Stromal cell of bone marrow (primary cell): ENCODE measurements at places on chromosomes 7 and 10.

GRCh38 chr10:62175251-62175650 is 93.4 kb downstream of the RTKN2 start:
- DNase-seq = no peak

GRCh38 chr10:130560116-130560515 is 423.9 kb downstream of the GLRX3 start:
- no peak for DNase-seq

GRCh38 chr10:69846293-69846921 is 44.7 kb downstream of the COL13A1 start:
- no peak for DNase-seq

- no peak for DNase-seq
Observed at GRCh38 chr7:5470167-5470532, 46.5 kb upstream of the TNRC18 start.

- DNase-seq = no peak
Observed at GRCh38 chr10:73816917-73817729, 5.7 kb upstream of the NDST2 start.

DNA sequence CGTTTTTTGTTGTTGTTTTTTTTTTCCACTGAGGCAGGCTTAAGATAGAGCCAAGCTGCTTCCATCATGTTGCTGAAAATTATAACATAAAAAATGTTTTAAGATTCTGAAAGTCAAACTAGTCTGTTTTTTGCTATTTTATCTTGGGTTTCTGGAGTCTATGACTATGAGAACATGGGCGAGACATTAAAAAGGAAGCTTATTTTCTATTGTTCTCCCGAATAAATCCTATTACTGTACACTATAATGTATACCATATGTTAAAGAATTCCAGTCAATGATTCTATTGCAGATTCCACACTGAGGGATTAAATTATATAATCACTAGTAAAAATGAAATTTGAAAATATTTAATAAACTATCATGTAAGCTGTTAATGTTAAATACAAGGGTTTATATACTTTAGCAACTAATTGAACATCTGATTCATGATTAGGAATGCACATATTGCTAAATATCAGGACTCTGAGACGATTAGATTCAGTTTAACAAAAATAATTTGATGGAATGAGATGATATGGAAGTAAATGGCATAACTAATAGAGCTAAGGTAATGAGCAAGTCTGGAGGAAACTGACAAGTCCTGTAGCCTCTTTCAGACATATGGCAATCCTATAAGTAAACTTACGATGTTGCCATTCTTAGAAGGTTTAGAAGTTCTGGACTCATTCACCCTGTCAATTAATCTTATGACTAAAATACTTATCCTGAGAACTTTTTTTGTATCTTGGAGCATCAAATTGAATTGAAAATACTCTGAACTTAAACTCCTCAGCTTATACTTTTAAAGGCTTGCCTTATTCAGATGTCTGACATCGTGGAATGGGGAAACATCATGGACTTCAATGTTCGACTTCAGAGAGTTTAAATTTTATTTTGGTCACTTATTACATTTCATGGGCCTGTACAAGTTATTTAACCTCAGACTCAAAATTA is 294.8 kb upstream of the DGKB start:
- no peak for DNase-seq

DNA sequence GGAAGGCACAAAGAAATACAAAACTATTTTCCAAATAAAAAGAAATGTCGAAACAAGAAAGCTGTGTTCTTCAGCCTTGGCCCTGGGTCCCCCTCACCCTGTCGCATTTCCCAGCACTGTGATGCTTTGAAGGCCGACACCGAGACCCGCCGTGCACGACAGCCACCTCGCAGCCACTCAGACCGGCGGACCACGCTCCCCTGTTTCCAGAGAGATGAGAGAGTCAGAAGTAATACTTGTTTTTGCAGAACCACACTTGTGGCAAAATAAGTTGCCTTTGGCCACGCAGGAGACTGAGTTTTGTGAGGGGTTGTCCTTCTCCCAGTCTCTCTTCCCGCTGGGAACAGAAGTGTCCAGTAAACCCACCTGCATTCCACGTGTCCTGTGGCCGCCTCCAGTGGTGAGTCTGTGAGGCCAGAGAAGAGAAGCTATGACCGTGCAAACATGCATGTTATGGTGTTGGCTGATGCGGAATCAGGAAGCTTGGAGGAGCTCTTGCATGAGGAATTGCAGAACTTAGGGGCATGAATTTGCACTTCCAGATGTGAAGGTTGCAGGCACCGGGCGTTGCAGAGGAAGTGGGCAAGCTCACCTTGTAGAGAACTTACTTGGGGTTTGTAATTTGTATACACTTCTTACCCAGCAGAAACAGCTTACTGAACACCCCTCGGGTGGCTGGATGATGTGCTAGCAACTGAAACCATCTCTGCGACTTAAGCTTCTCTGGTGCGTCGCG is 194.5 kb downstream of the EBF3 start:
- DNase-seq = no peak
